CD14-positive monocyte (primary cell): ENCODE measurements at places on chromosomes 5 and 9.

GRCh38 chr5:133778636-133779035, 166.3 kb upstream of the FSTL4 start:
- H3K4me3 ChIP-seq, result no peak overlapping the region
- no peaks in the 10 kb centered on the region for H3K27me3 ChIP-seq
- no peaks in the 10 kb centered on the region for H3K36me3 ChIP-seq
- no peak for DNase-seq

DNA sequence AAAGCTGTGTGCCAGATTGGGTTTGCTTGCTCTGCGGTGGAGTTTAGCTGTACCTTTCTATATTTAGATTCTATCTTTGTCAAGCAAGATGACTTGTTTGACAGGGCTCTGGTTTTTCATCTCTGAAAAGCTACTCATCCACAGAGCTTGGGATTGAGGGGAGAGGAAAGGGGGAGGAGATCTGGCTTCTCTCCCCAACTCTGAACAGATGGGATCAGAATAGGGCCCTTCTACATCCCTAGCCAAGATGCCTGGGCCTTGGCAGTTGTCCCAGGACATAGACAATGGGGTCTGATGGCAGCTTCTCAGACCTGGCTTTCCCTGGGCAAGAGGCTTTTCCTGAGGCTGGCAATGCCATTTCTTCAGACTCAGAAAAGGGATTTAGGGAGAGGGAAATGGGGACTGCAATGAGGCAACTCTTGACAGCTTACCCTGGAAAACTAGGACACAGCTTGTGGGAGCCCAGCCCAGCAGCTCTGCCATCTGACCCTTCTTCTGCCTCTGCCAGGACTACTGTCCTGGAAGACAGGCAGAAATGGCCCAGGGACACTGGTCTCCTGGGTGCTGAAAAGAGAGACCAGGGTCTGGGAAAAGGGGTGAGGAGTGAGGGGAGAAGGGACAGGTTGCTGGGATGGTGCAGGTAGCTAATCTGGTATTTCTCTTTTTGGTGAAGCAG, 50.2 kb upstream of the ASTN2 start:
- H3K27ac ChIP-seq, result no peak overlapping the region
- no peaks in the 10 kb centered on the region for H3K4me1 ChIP-seq
- H3K36me3 ChIP-seq, result no peaks in the 10 kb centered on the region
- no peak for DNase-seq

DNA sequence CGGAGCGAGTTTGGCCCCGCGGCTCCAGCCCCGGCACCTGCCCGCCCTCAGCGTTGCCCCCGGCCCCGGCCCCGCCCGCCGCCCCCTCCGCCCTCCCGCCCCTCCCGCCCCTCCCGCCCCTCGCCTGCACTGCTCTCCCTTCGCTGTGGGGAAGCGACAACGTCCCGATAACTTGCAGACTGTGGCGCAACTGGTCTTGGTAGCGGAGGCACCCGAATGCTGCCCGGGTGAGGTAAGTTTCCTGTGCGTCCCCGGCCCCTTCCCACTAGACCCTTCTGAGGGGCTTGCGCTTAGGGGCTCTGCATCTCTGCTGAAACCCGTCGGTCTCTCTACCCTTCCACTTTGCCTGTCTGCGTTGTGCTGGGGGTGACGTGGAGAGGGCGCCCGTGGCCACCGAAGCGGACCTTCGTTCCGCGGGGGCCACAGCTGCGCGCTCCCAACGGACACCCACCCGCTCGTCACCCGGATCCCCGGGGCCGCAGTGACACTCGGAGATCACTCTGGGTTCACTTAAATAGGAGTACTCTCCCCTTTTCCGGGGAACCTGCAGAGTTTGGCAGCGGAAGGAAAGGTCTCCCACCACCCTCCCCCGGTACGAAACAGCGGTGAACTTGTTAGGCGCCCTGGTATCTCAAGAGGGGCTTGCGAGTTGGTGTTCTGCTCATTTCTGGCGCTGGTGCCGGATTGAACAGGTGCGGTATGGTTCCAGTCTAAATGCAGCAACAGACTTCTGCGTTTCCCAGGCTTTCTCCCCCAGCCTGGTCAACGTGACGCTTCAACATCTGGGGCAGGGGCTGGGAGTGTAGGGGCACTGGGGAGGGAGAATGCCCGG, 707 bp downstream of the PIP5K1B start:
- peaks cover 34% of the 10 kb centered on the region for H3K4me1 ChIP-seq
- peak overlapping the region; percentile 62 for H3K27ac ChIP-seq
- H3K36me3 ChIP-seq, result no peaks in the 10 kb centered on the region
- peak; percentile 36 for DNase-seq
- peak overlapping the region; percentile 94 for H3K4me3 ChIP-seq

GRCh38 chr5:75020016-75020656, 32.2 kb downstream of the GCNT4 start:
- no peaks in the 10 kb centered on the region for H3K36me3 ChIP-seq
- no peak overlapping the region for H3K27ac ChIP-seq
- H3K27me3 ChIP-seq, result no peaks in the 10 kb centered on the region
- H3K4me1 ChIP-seq, result no peaks in the 10 kb centered on the region

- H3K4me3 ChIP-seq, result no peak overlapping the region
- DNase-seq, result no peak
- H3K27me3 ChIP-seq, result no peaks in the 10 kb centered on the region
Measured at GRCh38 chr5:22390888-22391287, 462.3 kb downstream of the CDH12 start.

GRCh38 chr5:57324861-57325260, 151.0 kb downstream of the GPBP1 start:
- H3K4me1 ChIP-seq, result no peaks in the 10 kb centered on the region
- no peak overlapping the region for H3K27ac ChIP-seq
- H3K4me3 ChIP-seq, result no peak overlapping the region

DNA sequence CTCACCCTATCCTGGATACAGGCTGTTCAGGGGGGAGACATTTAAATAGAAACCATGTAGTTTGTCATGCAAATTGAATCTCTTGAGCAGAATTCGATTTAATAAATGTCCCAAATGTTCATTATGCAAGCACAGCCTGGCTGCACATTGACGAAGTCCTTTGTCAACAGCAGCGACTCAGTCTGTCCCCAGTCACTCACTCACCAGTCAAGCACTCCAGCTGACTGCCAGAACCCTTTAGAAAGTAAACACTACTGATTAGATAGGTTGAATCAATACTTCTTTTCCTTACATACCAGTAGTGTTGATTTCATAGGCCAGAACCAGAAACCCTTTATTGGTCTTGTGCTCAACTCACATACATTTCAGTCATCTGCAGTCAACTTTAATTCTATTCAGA, 27.5 kb downstream of the CDH6 start:
- DNase-seq, result no peak
- no peaks in the 10 kb centered on the region for H3K4me1 ChIP-seq
- no peak overlapping the region for H3K4me3 ChIP-seq
- no peak overlapping the region for H3K27ac ChIP-seq
- H3K36me3 ChIP-seq, result no peaks in the 10 kb centered on the region
- H3K27me3 ChIP-seq, result no peaks in the 10 kb centered on the region

GRCh38 chr5:174378121-174378874, 332.8 kb downstream of the NSG2 start:
- no peaks in the 10 kb centered on the region for H3K4me1 ChIP-seq
- H3K27ac ChIP-seq, result no peak overlapping the region
- no peak for DNase-seq
- H3K4me3 ChIP-seq, result no peak overlapping the region
- H3K36me3 ChIP-seq, result no peaks in the 10 kb centered on the region
- H3K27me3 ChIP-seq, result no peaks in the 10 kb centered on the region

- H3K27me3 ChIP-seq, result peaks cover 3% of the 10 kb centered on the region
- H3K36me3 ChIP-seq, result no peaks in the 10 kb centered on the region
- DNase-seq, result peak; percentile 42
- H3K27ac ChIP-seq, result no peak overlapping the region
Measured at GRCh38 chr9:128001779-128002298, 21.1 kb upstream of the EEIG1 start.

GRCh38 chr5:2391566-2391965, 359.9 kb downstream of the IRX2 start:
- no peaks in the 10 kb centered on the region for H3K27me3 ChIP-seq
- H3K27ac ChIP-seq, result no peak overlapping the region
- no peak overlapping the region for H3K4me3 ChIP-seq
- no peaks in the 10 kb centered on the region for H3K36me3 ChIP-seq
